Activated T-cell treated with anti-CD3 and anti-CD28 coated beads, Interleukin-2, amount 50 U/mL, for 48 hours (primary cell): ENCODE measurements at places on chromosomes 12 and 14.

- DNase-seq, result no peak
These were observed 153.0 kb downstream of the KIF26A start for GRCh38 chr14:104291123-104292000.

- DNase-seq, result no peak
These were observed 41.9 kb downstream of the ATP23 start for GRCh38 chr12:57983146-57983857.

GRCh38 chr12:107026806-107027635 lies 40.1 kb upstream of the MTERF2 start:
- no peak for DNase-seq

DNA sequence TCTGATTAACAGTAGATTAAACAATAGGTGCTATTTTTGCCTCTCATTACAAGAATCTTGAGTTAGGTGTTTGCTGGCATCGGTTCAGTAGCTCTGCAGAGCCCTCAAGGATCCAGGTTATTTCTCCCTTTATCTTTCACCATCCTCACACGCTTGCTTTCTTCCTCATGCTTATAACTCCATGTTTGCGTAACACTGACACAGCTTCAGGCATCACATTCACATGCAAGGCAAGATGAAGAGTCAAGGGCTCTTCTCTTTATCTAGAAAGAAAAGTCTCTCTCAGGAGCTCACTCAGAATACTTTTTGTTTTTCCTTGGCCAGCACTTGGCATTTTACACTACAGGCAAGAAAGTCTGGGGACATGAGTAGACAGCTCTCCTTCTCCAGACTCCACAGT lies 24.2 kb upstream of the PTHLH start:
- DNase-seq, result no peak

DNA sequence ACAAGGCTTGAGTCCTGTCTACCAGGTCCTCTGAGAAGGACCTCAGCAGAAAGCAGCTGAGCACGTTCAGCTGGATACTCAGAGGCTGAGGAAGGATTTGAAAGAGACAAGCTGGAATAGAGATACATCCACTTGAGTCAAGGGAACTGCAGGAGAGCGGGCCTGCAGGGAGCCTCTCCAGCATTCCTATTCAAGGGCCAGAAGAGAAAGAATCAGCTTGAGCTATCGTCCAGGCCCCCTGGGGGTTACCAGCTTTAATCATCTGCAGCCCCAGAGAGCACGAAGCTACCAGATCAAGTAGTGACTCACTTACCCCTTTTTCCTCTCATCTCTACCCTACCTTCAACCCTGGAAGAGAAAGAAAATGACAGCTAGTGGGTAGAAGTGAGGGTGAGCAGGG lies 80.9 kb downstream of the NDUFA12 start:
- DNase-seq, result no peak

DNA sequence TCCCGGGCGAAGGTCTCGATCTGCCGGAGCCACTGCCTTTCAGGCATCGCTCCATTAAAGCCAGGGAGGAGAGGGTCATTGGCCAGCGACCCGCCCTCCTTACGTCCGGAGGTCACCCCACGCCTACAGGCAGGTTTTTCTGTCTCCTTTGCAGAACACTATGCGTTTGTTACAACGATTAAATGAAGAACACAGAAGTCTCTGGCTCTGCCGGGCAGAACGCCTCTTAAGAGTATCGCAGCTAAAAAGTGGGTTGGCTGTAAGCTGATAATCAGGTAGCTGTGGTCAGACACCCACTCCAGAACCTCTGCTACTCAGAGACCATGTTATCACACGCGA lies 15.0 kb downstream of the OTX2 start:
- no peak for DNase-seq

GRCh38 chr12:109944561-109945359 lies 44.7 kb downstream of the TCHP start:
- DNase-seq, result no peak
